ENCODE measurements at places on chromosomes 6 and 20.

DNA sequence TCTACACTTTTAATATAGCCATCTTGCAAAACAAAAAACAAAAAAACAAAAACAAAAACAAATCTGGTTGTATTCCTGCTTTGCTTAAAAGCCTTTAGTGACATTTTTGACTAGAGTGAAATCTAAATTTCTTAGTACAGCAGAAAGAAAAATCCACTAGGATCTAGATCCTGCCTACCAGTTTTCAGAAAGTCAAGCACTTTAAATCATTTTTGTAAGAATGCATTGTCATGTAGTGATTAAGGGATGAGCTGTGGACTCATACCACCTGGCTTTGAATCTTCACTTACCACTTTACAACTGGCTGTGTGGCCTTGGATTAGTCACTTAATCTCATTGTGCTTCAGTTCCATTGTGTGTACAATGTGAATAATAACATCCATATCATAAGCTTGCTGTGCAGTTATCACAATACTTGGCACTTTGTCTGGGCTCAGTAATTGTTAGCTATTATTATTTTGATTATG lies 4.0 kb downstream of the MKKS start:
- DNase-seq, result peak; percentile 32

- DNase-seq, result no peak
Measured at GRCh38 chr6:130115036-130115435, 96.7 kb downstream of the L3MBTL3 start.

DNA sequence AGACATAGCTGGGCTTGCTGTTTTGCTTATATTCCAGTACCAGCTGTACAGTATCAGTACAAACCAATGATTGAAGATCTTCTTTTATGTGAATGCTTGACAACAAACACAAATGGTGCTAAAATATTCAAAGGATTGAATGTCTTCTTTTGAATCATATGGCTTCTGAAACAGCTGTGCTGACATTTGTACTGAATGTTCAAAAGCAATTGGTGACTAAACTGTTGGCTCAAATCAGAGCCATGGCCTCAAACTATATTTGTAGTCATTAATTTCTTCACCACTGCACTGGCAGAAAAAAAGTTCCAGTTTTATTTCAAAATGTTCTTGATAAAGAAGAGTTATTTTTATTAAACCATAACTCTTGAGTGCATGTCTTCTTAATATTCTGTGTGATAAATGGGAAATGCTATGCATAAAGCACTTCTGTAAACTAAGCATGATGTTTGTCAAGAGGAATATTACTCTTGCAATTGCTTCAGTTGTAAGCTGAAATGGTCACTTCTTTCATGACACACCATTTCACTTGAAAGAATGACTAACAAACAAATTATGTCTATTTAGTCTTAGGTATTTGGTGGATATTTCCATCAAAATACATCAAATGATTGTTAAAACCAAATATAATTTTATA lies 45.9 kb upstream of the CENPW start:
- DNase-seq, result no peak

- no peak for DNase-seq
Measured at GRCh38 chr6:129672341-129672682, 37.7 kb downstream of the ARHGAP18 start.

- DNase-seq, result no peak
Measured at GRCh38 chr6:168028181-168028580, 30.7 kb downstream of the KIF25 start.

GRCh38 chr20:46964618-46965455 lies 70.2 kb downstream of the EYA2 start:
- DNase-seq, result no peak

- DNase-seq, result peak; percentile 86
Measured at GRCh38 chr6:135270676-135271536, 89.8 kb downstream of the MYB start.

GRCh38 chr20:53157443-53158408 lies 185.6 kb downstream of the TSHZ2 start:
- DNase-seq, result peak; percentile 67

- DNase-seq, result no peak
Measured at GRCh38 chr6:163200289-163200688, 214.2 kb upstream of the QKI start.

DNA sequence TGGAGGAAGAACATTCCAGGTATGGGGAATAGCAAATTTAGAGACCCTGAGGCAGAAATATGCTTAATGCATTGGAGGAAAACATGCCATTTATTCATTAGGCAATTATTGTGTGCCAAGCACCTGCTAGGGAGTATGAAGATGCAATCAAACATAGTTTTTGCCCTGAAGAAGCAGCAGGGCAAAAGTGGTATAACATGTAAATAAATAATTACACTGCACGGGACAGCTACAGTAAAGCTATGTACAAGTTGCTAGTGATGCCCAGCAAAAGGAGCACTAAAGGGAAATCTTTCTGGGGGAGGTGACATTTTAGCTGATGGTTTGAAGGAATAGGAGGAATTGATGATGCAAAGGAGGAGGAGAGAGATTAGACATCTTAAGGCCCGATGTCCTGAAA lies 624 bp upstream of the TJAP1 start:
- no peak for DNase-seq

GRCh38 chr6:85298553-85298952 lies 151.3 kb upstream of the NT5E start:
- DNase-seq, result no peak

DNA sequence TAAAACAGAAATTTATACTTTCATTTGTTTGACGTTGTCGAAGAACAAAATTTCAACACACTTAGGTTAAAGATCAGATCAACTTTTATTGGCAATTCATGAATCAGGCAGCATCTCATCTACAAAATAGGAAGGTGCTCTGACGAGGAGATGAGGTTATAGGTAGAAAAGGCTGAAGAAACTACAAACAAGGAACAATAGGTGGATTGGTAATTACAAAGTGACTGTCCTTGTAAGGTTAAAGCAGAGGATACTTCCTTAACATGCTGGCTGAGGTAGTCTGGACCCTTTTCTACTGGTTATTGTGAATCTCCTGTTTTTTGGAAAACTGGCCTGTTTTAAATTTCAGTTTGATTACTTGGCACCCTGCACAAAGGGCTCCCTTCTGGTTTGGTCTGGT lies 32.5 kb upstream of the TRIM27 start:
- DNase-seq, result no peak

DNA sequence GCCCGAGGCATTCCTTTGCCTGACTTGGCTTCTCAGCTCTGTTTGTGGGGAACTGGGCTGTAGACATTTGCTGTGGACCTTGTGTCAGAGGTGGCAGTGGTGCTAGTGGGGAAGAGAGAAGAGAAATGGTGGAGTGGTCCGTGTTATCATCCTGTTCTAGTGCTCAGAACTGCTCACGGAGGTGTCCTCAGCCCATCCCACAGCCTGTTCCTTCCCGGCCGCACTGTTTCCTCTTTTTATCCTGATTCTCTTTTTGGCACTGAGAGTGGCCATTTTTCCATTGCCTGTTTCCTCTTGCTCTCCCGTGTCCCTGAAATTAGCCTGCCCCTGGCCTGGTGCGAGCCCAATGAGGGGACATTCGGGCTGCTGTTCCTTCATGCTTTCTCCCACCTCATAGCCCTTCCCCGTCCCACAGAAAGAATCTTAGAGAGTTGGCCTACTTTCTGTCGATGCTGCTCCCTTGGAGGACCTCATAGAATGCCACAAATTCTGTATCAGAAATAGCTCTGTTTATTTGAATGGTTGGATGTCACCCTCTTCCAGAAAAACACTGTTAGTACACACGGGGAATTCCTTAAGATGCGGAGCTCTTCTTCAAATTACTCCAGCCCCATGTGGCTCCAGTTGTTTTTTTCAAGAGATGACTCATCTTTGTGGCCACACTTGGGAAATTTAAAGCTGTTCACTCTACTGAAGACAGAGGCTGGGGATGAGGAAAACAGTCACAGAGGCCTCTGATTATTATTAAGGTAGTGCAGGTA lies 26.1 kb downstream of the FARS2 start:
- peak; percentile 21 for DNase-seq

GRCh38 chr6:165762125-165762524 lies 99.1 kb upstream of the PDE10A start:
- DNase-seq, result no peak

- DNase-seq, result no peak
Measured at GRCh38 chr6:92174398-92175073, 1244.8 kb downstream of the EPHA7 start.

DNA sequence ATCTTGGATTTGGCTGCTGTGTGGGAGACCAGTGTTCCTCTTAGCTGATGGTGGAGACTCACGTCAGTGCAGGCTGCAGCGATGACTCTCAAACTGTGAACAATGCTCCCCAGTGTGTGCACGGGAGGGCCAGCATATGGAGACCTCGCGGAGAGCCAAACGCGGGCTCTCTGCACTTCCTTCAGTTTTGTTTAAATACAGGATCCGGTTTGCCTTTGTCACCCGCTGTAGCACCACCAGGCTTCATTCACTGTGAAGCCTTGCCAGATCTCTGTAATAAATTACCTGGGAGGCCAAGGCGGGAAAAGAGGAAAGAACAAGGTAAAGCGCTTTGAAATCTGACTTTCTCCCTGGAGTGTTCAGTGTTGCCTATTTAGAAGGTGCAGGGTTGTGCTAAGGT lies 30.7 kb upstream of the TMEM14A start:
- no peak for DNase-seq

- DNase-seq, result peak; percentile 66
Measured at GRCh38 chr6:32967151-32968091, 973 bp upstream of the BRD2 start.

DNA sequence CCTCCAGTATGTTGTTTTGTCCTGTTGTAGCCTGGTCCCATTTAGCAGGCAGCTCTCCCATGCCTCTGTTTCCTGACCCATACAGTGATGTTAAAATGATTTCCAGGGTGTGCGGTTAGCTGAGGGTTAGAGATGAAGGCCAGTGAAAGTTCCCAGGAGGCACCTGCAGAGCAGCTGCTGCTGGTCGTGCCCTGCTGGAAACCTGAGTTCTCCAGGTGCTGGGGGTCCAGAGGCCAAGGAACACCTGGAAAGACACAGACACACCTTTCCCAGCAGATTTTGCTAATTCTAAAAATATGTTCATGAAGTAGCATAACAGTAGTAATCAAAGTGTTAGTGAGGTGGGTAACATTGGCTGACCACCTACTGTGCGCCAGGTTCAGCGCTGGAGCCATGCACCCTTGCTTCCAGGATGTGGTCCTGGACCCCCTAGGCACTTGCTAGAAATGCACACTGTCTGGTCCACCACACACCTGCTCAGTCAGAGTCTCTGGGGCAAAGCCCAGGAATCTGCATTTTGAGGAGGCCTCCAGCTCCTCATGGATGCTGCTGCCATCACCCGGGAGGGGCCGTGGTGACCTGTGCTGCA lies 118.7 kb downstream of the SYNDIG1 start:
- no peak for DNase-seq

GRCh38 chr20:46720776-46721425 lies 11.5 kb downstream of the SLC2A10 start:
- peak; percentile 55 for DNase-seq

- peak; percentile 11 for DNase-seq
Measured at GRCh38 chr6:80489911-80490635, 383.6 kb downstream of the BCKDHB start.

GRCh38 chr20:24665741-24666191 lies 196.3 kb downstream of the SYNDIG1 start:
- DNase-seq, result no peak

- no peak for DNase-seq
Measured at GRCh38 chr6:110938171-110938570, 20.3 kb upstream of the GTF3C6 start.

GRCh38 chr6:93471281-93471680 lies 51.9 kb upstream of the EPHA7 start:
- DNase-seq, result no peak

GRCh38 chr6:166245148-166245547 lies 63.0 kb downstream of the PRR18 start:
- no peak for DNase-seq

GRCh38 chr20:5612581-5613301 lies 137.5 kb upstream of the SHLD1 start:
- no peak for DNase-seq

- no peak for DNase-seq
Measured at GRCh38 chr6:125722886-125723285, 26.5 kb upstream of the HEY2 start.

- DNase-seq, result no peak
Measured at GRCh38 chr6:16374461-16375200, 136.2 kb downstream of the GMPR start.

DNA sequence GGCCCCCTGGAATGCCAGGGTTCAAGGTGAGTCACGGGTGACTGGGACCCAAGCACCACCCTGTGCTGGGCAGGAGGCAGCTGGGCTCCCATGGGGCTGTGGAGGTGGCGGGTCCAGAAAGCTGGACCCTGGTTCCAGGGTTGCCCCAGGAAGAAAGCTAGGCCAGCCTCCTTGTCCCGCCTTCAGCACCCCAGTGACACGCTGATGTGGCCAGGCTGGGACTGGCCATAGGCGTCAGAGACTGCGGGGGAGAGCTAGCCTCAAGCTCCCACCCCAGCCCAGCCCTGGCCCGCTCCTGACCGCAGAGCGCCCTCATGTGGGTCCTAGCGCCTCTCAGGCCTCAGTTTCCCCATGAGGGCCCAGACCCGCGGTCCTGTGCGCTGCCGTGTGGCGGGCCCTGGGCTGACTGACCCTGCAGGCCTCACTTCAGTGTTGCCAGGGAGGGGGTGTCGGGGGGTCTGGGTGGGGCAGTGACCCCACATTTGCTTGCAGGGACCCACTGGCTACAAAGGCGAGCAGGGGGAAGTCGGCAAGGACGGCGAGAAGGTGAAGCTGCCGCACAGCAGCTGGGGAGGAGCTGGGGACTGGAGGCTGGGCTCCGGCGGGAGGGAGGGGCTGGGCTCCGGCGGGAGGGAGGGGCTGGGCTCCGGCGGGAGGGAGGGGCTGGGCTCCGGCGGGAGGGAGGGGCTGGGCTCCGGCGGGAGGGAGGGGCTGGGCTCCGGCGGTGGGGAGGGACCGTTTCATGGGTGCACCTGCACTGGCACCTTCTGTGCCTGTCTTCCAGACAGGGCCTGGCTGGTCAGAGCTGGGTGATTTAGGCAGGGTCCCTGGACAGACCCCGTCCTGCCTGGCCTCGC lies 7.9 kb downstream of the COL9A3 start:
- peak; percentile 84 for DNase-seq

- DNase-seq, result peak; percentile 64
Measured at GRCh38 chr6:90940812-90941481, 354.1 kb upstream of the MAP3K7 start.

DNA sequence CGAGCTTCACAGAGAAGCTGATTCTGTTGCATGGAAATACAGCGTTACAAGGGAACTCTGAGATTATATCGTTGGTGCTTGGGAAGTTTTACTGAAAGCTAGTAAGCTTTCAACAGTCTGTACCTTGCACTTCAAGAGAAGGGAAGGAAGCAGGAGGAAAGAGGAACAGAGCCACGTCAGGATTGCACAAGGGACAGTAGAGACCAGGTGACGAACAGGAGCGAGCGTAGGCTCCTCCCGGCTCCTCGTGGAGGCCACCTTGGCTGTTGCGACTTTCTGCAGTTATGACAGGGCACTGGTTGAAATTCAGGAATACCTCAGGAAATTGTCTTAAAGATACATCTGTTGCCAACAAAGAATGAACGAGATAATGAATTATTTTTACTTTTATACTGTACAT lies 18.8 kb downstream of the RTF2 start:
- DNase-seq, result no peak

- no peak for DNase-seq
Measured at GRCh38 chr6:40529040-40529439, 58.1 kb downstream of the LRFN2 start.

GRCh38 chr6:111550195-111550594 lies 55.5 kb downstream of the TRAF3IP2 start:
- DNase-seq, result no peak

- no peak for DNase-seq
Measured at GRCh38 chr6:147384737-147385710, 123.5 kb upstream of the SAMD5 start.

Data from SW480 (cell line).